ENCODE measurements at places on chromosomes 2 and 18.

GRCh38 chr2:224934526-224935188 is 107.6 kb downstream of the DOCK10 start:
- no peak overlapping the region for H3K4me3 ChIP-seq
- peaks cover 55% of the 10 kb centered on the region for H3K4me1 ChIP-seq
- H3K27ac ChIP-seq: no peak overlapping the region
- H3K27me3 ChIP-seq: no peaks in the 10 kb centered on the region

DNA sequence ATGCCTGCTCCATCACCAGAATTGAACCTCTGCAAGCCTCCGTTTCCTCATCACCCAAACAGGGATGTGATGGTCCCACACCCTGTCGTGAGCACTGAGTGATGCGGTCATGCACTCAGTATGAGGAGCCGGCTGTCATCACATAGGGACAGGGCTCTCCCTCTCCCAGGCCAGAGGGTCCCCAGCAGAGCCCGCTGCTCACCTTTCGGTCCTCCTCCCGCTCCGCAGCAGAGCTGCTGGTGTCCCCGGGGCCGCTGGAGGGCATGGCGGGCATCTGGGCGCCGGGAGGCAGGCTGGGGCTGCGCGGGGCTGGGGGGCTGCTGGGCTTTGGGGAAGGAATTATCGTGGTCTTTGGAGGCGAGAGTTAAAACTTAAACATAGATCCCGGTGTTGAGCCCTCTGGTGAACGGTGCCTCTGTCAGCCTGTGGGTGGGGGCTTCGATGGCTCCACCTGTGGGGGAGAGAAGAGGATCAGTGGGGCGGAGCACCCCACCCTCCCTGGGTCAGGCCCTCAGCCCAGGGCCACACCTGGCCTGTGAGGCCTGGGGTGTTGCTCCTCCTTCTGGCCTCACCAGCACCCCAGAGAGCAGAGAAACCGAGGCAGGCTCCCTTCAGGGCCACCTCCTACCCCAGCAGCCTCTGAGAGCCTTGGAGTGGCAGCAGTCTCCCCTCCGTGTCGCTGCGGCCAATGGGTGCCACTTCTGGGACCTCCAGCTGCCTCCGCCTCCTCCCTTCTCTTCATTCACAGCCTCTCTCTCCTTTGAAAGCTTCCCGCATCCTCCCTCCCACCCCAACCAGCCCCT is 27.8 kb downstream of the DNMT3A start:
- H3K36me3 ChIP-seq: no peaks in the 10 kb centered on the region
- peaks cover 32% of the 10 kb centered on the region for H3K4me1 ChIP-seq

DNA sequence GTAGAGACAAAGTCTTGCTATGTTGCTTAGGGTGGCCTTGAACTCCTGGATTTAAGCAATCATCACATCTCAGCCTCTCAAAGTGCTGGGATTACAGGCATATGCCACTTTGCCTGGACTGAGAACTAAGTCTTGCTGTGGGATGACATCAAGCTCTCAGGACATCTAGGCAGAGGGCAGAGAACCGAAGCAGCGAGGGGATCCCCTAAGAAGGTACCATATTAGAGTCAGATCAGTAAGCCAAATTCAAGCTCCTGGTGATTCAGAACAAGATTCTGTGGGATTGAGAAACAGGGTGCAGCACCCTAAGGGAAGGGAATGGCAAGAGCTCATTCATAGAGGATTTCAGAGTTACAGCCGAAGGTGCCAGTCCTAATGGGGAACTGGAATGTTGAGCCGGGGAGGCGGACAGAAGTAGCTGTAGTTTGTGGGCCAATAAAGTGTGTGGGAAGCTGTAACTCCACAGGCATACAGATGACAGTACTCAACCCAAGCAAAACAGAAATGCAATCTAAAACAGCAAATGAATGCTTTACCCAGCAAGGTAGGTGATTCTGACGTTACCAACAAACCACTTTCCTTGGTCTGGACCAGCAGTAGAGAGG is 30.9 kb downstream of the EPHA4 start:
- H3K27me3 ChIP-seq: no peaks in the 10 kb centered on the region
- H3K27ac ChIP-seq: no peak overlapping the region
- H3K4me3 ChIP-seq: no peak overlapping the region
- H3K4me1 ChIP-seq: no peaks in the 10 kb centered on the region
- H3K36me3 ChIP-seq: no peaks in the 10 kb centered on the region

DNA sequence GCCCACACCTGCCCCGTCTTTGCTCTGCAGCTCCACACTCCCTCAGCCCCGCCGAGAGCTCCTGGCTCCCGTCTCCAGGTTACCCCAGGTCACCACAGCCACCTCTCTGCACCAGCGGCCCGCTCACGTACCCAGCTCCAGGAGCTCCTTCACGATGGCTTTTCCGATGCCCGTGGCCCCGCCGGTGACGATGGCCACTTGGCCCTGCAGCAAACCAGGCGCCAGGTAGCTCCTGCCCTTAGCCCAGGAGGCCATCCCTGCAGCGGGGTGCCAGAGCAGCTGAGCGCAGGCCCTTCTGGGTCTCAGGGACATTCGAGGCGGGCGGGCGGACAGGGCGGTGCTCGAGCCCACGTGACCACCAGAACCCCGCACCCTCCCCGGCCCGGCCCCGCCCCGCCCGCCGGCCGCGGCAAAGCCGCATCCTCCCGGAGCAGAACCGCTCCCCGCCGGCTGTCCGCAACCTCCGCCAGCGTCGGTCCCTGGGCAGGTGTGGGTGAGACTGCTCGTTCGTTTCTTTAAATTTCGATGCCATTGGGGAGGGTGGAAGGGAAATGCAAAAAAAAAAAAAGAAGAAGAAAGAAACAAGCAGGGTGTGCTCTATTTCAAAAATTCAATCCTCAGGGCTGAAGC is at the start of the genes PECR and TMEM169:
PECR (minus strand) TSS at position 323 of the 630 bp plus-strand sequence; CDS start at position 255, 68 bp downstream.
TMEM169 (plus strand) TSS at position 433 of the 630 bp plus-strand sequence. CDS start 14,045 bp downstream, outside the sequence.
- H3K27ac ChIP-seq: peak within 1 kb of the TSS; percentile 56
- H3K36me3 ChIP-seq: no peaks in the 10 kb centered on the region
- H3K27me3 ChIP-seq: no peaks in the 10 kb centered on the region
- peak within 1 kb of the TSS; percentile 77 for H3K4me3 ChIP-seq

DNA sequence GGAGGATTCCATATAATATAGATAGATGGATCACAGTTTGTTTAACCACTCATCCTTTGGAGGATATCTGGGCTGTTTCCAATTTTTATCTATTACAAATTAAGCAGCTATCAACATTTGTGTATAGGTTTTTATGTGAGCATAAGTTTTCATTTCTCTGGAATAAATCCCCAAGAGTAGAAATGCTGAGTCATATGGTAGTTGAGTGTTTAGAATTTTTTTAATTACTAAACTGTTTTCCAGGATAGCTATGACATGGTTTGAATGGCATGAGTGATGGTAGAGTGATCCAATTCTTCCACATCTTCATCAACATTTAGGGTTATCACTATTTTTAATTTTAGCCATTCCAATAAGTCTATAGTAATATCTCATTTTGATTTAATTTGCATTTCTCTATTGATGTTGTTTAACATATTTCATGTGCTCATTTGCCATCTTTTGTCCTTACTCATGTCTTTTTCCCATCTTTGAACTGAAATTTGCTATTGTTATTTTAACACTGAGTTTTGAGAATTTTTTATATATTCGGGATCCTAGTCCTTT is 31.4 kb downstream of the ABCB11 start:
- DNase-seq: no peak
- H3K27ac ChIP-seq: no peak overlapping the region
- H3K36me3 ChIP-seq: no peaks in the 10 kb centered on the region
- no peak overlapping the region for H3K4me3 ChIP-seq
- H3K4me1 ChIP-seq: no peaks in the 10 kb centered on the region

DNA sequence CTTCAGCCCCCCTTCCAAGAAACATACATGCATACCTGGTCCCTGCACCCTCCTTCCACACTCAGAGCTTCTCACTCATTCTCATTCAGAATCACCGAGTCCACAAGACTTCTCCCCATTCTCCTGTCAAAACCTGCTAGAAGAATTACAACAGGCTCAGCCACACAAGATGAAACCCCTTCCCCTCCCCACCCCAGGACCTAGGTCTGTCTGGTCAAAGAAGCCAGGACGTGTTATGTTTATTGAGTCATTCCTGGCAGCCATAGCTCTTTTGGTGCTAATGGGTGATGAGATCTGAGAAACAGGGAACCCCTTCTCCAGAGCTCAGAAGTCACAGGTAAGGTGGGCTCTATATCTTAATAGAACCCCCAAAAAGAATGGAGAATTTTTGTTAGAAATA is 1.4 kb upstream of the ADD2 start:
- no peak for DNase-seq
- H3K27ac ChIP-seq: no peak overlapping the region
- H3K36me3 ChIP-seq: no peaks in the 10 kb centered on the region
- peaks cover 10% of the 10 kb centered on the region for H3K27me3 ChIP-seq

DNA sequence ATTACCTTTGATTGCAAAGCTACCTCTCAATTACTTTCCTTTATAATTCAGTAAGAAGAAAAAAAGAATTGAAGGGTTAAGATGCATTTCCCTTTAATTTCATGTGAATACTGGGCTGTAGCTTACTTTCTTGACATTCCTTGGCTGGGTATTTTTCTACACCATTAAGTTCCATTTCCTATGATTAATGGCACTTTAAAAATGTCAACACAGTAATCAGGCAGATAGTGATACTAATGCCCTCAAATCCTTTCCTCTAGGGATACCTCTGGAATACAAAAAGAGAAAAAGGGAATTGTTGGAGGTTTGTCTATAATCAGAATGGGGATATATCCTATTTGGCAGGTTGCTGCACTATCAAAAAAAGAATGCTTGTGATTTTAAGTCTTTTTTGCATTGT is 216.9 kb downstream of the SRBD1 start:
- peaks cover 7% of the 10 kb centered on the region for H3K36me3 ChIP-seq
- DNase-seq: no peak
- no peaks in the 10 kb centered on the region for H3K4me1 ChIP-seq
- H3K27me3 ChIP-seq: no peaks in the 10 kb centered on the region
- no peak overlapping the region for H3K4me3 ChIP-seq

- no peak overlapping the region for H3K27ac ChIP-seq
- DNase-seq: no peak
- no peak overlapping the region for H3K4me3 ChIP-seq
Observed at GRCh38 chr2:38653715-38654527, 12.0 kb upstream of the GALM start.
